ENCODE measurements at places on chromosomes 1 and 21. TPM values are rescaled to one million over a fixed set of nuclear protein-coding genes. Genes with fewer than 3 reads are reported as not detected.

GRCh38 chr1:47725000-47725473, 272.1 kb downstream of the TRABD2B start:
- peaks cover 19% of the 10 kb centered on the region for H3K4me1 ChIP-seq
- DNase-seq = no peak
- no peak overlapping the region for H3K4me3 ChIP-seq
- no peak overlapping the region for H3K27ac ChIP-seq

GRCh38 chr1:51908499-51908898, 30.0 kb upstream of the NRDC start:
- H3K27ac ChIP-seq = peak overlapping the region; percentile 94
- peaks cover 72% of the 10 kb centered on the region for H3K4me1 ChIP-seq
- DNase-seq = no peak
- peaks cover 23% of the 10 kb centered on the region for H3K36me3 ChIP-seq
- H3K4me3 ChIP-seq = no peak overlapping the region

The ROR1 gene
- total RNA-seq = 8.3 TPM

GRCh38 chr1:32180186-32181060, 948 bp downstream of the TXLNA start:
- H3K36me3 ChIP-seq = peaks cover 39% of the 10 kb centered on the region
- H3K27me3 ChIP-seq = peaks cover 10% of the 10 kb centered on the region
- H3K4me3 ChIP-seq = peak overlapping the region; percentile 97
- peaks cover 49% of the 10 kb centered on the region for H3K4me1 ChIP-seq
- DNase-seq = peak; percentile 47

GRCh38 chr1:54885807-54886723, 930 bp downstream of the DHCR24 start:
- peaks cover 66% of the 10 kb centered on the region for H3K4me1 ChIP-seq
- H3K27me3 ChIP-seq = peaks cover 3% of the 10 kb centered on the region
- no peak for DNase-seq
- peaks cover 23% of the 10 kb centered on the region for H3K36me3 ChIP-seq
- peak overlapping the region; percentile 96 for H3K4me3 ChIP-seq
- peak overlapping the region; percentile 29 for H3K27ac ChIP-seq

DNA sequence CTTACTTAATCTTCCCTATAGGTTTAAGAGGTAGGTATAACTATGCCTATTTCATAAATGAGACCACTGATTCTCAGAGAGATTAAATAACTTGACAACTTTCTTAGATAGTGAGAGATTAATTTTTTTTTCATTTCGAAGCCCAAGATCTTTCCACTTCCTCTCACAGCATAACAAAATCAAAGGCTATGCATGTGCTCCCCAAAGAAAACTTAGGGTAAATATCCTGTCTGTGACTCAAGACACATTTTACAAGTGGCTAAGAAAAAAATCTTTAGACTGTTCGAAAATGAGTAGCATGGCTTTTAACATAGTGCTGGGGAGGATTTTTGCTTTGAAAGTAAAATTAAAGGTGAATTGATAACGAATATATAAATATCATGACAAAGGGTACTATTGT, 8.2 kb upstream of the C1orf141 start:
- H3K36me3 ChIP-seq = no peaks in the 10 kb centered on the region
- H3K27me3 ChIP-seq = peaks cover 2% of the 10 kb centered on the region
- DNase-seq = no peak
- H3K4me3 ChIP-seq = no peak overlapping the region
- H3K27ac ChIP-seq = no peak overlapping the region
- H3K4me1 ChIP-seq = 0 out of 2 replicates have a peak, but pooled peaks cover 5% of the 10 kb centered on the region

The BACE2 gene
- total RNA-seq = 13.9 TPM

DNA sequence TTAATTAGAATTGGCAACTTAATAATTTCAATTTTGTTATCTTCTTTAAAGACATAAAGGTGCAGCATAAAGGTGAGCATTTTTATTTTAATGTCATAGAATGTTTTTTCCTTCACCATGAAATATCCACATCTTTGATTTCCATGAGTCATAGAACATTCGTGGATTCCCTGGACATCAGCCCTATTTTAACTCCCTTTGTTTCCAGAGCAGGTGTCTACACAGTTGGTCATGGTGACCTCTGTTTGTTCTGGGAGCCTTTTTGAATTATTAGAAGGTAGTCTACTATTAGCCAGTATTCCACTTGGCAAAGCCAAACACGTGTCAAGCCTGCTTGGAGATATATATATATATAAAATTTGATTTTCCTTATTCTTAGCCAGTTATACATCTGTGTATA, 572.9 kb downstream of the LTN1 start:
- peaks cover 37% of the 10 kb centered on the region for H3K4me1 ChIP-seq
- H3K36me3 ChIP-seq = no peaks in the 10 kb centered on the region
- H3K4me3 ChIP-seq = no peak overlapping the region
- no peak overlapping the region for H3K27ac ChIP-seq

DNA sequence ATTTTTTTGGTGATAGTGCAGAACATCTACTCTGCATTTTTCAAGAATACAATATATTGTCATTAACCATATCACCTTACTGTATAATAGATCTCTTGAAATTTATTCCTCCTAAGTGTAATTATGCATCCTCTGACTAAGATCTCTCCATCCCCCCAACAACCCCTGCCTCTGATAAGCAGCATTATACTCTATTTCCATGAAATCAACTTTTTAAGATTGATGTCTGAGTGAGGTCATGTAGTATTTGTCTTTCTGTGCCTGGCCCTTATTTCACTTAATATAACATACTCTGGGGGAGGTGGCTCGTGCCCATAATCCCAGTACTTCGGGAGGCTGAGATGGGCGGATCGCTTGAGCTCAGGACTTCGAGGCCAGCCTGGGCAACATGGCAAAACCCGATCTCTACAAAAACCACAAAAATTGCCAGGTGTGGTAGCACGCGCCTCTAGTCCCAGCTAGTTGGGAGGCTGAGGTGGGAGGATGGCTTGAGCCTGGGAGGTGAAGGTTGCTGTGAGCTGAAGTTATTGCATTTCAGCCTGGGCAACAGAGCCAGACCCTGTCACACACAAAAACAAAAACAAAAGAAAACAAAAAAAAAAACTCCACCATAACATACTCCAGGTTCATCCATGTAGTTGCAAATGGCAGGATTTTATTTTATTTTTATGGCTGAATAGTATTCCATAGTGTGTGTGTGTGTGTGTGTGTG, 5.7 kb downstream of the ACOT11 start:
- DNase-seq = no peak
- H3K27me3 ChIP-seq = no peaks in the 10 kb centered on the region
- no peak overlapping the region for H3K4me3 ChIP-seq
- peaks cover 7% of the 10 kb centered on the region for H3K36me3 ChIP-seq
- no peak overlapping the region for H3K27ac ChIP-seq
- peaks cover 7% of the 10 kb centered on the region for H3K4me1 ChIP-seq

DNA sequence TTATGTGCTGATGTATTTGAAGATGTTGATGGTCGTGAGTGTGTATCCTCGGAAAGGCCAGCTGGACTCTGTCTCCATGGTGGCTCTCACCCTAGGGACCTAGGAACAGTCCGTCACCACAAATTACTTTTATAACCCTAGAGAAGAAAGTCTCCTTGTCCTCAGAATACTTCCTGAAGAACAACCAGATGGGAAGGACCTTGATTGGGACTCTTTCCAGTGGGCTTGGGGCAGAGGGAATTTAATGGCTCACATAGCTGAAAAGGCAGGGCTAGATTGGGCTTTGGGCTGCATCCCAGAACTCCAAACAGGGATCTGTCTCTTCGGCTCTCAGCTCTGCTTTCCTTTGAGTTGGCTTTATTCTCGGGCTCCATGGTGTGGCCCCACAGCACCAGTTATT, 90.8 kb downstream of the TBX19 start:
- no peaks in the 10 kb centered on the region for H3K36me3 ChIP-seq
- no peak overlapping the region for H3K27ac ChIP-seq
- no peak overlapping the region for H3K4me3 ChIP-seq
- DNase-seq = no peak

- H3K27me3 ChIP-seq = peaks cover 36% of the 10 kb centered on the region
- H3K27ac ChIP-seq = no peak overlapping the region
- peaks cover 24% of the 10 kb centered on the region for H3K4me1 ChIP-seq
- DNase-seq = no peak
- no peaks in the 10 kb centered on the region for H3K36me3 ChIP-seq
Measured at GRCh38 chr1:157110686-157111085, 11.1 kb upstream of the ETV3L start.

- DNase-seq = no peak
- H3K4me1 ChIP-seq = no peaks in the 10 kb centered on the region
- H3K27me3 ChIP-seq = peaks cover 6% of the 10 kb centered on the region
- no peak overlapping the region for H3K27ac ChIP-seq
- no peaks in the 10 kb centered on the region for H3K36me3 ChIP-seq
Measured at GRCh38 chr1:96424877-96425276, 296.7 kb upstream of the PTBP2 start.

The SAMSN1 gene
- total RNA-seq = not detected

DNA sequence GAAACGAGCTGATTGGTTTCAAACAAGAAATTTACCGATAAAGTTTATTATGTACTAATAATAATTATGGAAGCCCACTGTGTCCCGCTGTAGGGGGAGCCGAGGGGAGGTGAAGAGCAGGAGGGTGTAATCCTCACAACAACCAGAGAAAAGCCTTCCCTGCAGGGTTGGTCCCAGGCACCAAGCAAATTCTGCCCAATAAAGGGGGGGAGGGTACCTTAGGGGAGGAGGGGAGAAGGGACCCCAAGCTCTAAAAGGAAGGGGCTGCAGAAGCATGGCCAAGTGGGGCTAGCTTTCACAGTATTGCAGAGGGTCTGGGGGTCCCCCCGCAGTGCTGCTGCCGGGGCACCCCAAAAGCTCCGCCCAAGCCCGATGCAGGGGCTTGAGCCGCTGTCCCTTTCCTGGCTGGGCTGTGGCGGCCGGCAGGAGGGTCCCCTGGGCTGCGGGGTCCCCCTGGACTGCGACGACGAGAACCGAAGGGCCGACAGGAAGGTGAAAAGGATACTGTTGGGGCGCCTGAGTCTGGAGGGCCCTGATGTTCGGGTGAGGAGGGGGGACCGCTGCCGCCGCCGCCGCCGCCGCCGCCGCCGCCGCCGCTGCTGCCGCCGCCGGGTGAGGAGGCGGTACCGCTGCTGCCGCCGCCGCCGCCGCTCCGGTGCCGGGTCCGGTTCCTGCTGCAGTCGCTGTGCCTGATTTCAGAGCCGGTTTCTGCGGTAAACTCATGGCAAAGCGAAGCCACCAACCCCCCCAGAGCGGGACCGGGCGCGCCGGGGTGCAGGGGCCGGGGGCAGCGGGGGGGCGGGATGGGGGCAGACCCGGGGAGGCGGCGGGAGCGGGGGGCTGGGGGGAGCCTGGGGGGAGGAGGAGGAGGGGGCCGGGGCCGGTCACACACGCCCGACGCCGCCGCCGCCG, 771 bp downstream of the EIF4G3 start:
- DNase-seq = no peak
- H3K4me1 ChIP-seq = peaks cover 34% of the 10 kb centered on the region
- peaks cover 24% of the 10 kb centered on the region for H3K36me3 ChIP-seq
- H3K27me3 ChIP-seq = no peaks in the 10 kb centered on the region
- H3K27ac ChIP-seq = peak overlapping the region; percentile 80
- peak overlapping the region; percentile 91 for H3K4me3 ChIP-seq

The FLG2 gene
- total RNA-seq = not detected

DNA sequence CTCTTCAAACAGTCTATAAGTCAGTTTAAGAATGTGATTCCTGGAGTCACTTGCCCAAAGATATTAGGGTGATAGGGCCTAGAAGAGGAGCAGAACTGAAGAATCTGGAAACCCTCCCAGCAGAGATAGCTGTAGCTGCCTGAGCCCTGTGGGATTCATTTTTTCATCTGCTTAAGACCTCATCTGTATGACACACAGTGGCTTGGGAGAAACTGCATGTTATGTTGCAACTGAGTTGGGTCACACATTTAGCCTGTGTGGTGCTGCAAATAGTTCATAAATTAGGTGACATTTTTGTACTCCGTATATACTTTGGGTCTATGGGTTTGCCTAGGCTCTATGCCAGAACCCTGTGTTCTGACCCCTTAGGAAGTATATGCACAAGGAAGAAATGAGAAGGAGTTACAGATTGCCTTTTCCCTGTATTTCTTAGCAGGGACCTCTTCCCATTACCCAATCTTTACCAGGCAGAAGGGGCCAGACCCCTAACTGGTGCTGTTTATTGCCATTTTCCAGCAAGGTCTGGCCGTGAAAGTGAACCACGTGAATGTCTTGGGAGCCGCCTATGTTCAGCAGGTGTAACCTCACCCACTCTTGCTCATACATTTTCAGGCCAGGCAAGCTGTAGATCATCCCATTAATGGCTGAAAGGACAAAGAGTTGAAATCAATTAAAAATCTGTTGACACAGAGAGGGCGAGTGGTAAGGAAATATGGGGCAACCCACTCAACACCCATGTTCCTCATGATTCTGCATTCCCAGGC, 41.9 kb upstream of the SLC19A2 start:
- DNase-seq = no peak
- H3K27me3 ChIP-seq = peaks cover 1% of the 10 kb centered on the region
- no peaks in the 10 kb centered on the region for H3K36me3 ChIP-seq
- H3K4me3 ChIP-seq = no peak overlapping the region
- H3K4me1 ChIP-seq = no peaks in the 10 kb centered on the region
- no peak overlapping the region for H3K27ac ChIP-seq

The LIPI gene
- not detected for total RNA-seq

DNA sequence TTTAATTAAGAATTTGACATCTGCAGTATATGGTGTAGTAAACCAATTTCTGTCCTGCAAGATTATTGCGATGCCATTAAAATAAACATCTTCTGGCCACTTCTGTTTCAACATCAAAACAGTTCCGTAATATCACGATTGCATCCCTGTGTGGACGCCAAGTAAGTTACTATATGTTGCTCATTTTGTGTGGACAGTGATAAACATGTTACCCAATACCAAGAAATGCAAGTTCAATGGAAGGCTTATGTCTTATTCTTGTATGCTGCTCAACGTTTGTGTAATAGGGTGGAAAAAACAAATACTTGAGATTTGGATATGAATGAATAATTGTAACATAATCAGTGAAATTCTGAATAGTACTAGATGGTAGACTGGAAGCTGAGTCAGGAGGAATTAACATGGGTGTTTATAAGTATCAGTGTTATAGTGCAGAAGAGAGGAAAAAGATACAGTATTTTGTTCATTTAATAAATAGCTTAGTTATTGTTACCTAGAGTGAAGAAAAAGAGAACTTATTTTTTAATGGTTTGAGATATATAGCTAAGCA, 15.2 kb downstream of the TTC3 start:
- H3K36me3 ChIP-seq = peaks cover 6% of the 10 kb centered on the region
- no peak overlapping the region for H3K4me3 ChIP-seq
- H3K27ac ChIP-seq = no peak overlapping the region
- no peak for DNase-seq
- H3K27me3 ChIP-seq = no peaks in the 10 kb centered on the region
- peaks cover 9% of the 10 kb centered on the region for H3K4me1 ChIP-seq

DNA sequence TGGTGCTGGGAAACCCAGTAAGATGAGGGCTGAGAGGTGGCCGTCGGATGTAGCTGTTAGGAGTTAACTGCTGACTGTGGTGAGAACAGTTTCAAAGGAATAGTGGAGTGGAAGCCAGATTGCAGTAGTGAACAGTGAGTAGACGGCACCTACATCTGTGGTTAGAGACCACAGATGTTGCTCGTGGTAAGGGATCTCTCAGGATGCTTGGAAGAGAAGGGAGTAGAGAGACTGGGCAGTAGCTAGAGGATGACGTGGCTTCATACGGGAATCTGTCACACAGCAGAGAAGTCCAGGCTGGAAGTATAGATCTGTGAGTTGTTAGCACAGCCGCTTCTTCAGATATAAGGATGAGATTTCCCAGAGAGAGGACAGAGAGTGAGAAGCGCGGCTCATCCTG, 7.8 kb upstream of the ARTN start:
- H3K36me3 ChIP-seq = peaks cover 43% of the 10 kb centered on the region
- peaks cover 5% of the 10 kb centered on the region for H3K27me3 ChIP-seq
- no peak for DNase-seq
- peaks cover 36% of the 10 kb centered on the region for H3K4me1 ChIP-seq

The CYP4Z1 gene
- not detected for total RNA-seq
